ENCODE measurements at places on chromosomes 1 and 21. TPM values are rescaled to one million over a fixed set of nuclear protein-coding genes. Genes with fewer than 3 reads are reported as not detected.

DNA sequence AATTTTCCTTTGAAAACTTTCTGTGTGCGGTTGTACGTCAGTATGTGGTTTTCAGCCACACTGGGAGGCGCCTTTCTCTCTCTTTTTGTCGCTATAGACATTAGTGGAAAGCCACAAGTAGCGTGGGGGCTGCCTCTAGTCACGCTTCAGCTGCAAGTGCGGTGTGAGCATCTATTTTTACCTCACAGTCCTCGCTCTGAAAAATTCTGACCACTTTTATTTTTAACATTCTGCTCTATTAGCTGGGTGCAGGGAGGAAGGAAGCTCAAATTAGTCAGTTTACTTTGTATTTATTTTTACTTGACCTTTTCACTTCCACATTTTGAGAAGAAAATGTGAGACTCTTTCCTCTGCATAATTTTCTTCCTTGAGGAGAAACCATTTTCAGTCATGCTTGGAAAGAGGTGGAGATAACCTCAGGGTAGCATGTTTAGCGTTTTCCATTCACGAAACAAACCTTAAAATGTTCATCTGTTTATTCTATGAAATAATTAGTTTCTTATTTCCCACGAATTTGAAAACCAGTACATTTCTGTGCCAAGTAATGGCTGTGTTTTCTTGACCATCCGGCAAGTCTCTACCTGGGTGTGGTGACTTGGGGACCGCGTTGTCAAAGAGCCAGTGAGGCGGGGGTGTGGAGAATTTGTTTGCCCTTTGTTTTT is 35.6 kb downstream of the ADARB1 start:
- peak; percentile 50 for DNase-seq

DNA sequence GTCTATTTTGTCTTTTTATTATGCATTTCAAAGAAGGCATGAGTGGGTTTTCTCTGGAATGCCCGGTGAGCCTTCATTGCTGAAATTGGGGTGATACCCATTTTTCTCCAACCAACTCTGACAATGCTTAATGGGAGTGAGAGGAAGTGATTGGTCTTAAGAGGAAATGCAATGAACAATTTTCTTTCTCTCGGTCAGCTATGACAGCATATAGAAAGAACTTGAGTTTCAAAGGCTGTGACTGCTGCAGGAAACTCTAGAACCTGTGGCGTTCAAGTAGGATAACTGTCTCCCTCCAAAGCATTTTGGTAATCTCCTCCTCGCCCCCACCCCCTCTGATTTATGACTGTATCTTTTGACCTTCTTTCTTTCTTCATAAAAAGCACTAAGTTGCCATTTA is 155.9 kb downstream of the LYPLAL1 start:
- DNase-seq, result peak; percentile 30

- DNase-seq, result no peak
Measured at GRCh38 chr1:236273358-236273757, 8.4 kb downstream of the ERO1B start.

DNA sequence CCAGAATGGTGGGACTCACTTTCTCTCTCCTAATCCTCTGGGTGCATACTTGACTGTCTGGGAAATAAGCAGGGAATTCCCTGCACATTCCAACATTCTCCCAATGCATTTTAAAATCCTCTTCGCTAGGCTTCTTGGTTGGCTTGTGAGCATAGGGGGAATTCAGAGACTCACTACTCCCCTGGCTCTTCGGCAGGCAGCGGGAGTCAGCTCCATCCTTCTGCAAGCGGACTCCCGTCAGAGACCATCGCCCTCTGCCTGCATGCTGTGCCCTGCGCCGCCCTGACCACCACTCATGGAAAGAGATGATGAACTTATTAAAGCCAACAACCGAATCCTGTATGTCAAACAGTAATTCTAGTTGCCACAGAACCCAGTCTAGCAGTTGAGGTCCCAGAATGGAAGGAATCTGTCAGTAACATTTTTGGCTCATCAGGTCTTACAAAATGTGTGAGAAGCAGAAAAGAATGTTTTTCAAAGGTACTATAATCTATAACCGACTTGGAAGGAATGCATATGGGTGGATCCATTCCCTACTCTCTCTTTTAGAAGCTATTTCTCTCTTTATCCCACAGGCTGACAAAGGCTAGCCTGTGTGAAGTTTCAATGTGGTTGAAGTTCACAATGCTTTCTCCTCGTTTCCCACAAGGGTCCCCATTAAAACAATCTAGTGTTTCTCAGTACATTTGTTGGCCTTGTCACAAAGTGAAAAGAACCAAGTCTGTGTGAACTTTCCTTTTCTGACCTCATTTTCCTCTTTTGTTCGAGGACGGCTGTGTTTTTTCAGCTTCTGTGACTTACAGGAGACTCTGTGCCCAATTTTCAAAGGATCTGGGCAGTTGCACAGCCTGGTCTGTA is 119.1 kb upstream of the ADAR start:
- DNase-seq, result no peak

- no peak for DNase-seq
Measured at GRCh38 chr1:17599954-17600300, 60.4 kb downstream of the ARHGEF10L start.

DNA sequence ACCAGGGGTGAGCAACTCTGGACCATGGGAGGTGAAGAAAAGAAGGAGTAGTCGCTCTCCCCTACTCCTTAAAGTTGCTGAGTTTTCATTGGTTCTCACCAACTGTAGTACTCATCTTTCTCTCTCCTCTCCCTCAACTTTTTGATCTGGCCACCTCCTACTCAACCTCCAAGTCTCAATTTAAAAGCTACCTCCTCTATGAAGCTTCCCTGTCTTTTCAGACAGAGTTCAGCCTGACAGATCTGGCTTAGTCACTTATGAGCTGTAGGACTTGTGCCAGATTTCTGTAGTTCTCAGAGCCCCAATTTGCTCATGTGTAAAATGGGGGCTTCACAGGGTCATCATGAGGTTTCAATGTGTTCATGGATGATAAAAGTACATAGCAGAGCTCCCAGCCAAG is 34.5 kb upstream of the HTR1D start:
- DNase-seq, result no peak

DNA sequence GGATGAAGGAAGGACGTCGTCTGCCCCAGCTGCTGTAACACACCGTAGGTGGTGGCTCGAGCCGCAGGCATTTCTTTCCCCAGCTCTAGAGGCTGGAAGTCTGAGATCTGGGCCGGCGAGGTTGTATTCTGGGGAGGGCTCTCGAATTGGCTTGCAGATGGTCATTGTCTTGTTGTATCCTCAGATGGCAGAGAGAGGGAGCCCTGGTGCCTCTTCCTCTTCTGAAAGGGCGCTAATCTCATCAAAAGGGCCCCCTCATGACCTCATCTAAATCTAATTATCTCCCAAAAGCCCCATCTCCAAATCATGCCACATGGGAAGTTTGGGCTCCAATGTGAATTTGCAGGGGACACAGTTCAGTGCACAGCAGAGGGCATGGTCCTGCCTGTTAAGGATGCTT is 109.0 kb downstream of the SIK1 start:
- DNase-seq, result no peak

GRCh38 chr21:45334134-45334533 is 46.4 kb upstream of the POFUT2 start:
- no peak for DNase-seq

DNA sequence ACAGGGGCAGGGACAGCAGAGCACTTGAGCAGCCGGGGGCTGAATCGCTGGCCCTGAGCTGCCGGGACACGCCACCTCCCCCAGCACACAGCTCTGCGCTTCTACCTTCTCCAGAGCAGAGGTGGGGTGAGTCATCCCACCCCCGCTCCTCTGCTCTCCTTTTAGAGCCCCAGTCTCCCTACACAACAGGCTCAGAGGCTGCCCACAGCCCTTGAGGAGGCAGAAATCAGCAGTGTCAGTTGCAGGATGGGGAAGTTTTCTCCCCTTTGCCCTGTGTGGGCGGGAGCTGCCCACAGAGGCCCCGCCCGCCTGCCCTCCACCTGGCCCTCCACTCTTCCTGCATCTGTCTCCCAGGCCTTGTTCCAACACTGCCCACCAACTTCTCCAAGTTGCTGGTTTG is 94.6 kb downstream of the STUM start:
- DNase-seq, result no peak

DNA sequence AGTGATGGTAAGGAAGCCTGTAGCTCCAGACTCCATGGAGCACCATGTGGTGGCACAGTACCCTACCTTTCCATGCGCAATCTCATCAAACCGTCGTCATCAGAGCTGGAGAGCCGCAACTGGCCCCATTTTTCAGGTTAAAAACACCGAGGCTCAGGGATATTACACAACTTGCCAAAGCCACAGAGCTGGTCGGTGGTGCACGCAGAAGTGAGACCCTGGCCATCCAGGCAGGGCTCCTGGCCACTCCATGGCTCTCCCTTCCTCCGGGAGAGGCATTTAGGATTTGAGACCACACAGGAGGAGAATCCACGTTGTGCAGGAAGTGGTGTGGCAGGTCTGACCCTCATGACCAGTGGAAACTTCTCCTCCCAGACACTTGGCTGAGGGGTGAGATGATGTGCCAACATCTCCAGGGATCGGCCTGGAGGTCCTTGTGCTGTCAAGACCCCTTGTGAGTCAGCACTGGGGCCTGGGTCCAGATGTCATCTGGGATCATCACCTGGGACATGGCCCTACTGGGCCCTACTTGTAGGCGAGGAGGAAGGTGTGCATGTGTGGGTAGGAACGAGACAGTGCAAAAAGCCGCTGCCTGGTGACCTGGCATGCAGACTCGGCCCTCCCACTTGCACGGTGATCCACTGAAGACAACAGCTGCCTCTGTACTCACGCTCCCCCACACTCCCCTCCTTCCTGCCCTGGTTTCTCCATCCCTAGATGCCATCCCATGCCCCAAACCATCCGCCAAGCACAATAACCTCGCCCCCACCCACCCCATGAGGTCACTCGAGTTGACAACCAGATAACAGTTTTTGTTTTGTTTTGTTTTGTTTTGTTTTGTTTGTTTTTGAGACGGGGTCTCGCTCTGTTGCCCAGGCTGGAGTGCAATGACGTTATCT is 10.4 kb downstream of the TFF3 start:
- no peak for DNase-seq

DNA sequence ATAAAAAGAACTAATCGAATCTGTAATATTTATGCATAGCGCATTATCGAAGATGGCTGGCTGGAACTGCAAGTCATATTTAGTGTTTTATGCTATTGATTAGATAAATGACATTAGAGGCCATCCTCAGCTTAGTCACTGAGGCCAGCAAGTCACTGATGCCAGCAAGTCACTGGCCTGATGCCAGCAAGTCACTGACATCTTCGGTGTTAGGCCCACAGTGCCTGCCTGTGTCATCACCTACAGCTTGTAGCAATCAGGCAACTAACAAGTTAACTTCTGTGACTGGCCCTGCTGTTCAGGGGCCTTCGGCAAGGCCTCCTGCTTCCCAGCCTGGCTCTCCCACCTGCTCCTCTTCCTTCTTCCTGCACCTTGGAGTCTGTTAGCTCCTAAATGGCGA is 65.6 kb upstream of the SCCPDH start:
- DNase-seq, result no peak

DNA sequence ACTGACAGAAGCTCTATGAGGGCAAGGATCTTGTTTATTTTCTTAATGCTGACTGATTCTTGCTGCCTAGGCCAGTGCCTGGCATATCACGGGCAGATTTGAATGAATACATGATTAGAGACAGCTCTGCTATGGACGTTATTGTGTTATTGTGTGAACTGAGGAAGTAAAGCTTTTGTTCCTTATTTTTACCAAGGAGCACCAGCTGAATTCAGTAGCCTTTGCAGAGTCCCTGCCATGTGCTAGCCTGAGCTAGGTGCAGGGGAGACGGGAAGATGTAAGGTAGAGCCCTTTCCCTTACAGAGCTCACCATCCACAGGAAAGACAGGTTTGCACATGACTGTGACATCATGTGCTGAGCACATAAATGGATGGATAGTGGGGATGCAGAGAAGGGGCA is 36.0 kb upstream of the SCMH1 start:
- DNase-seq, result no peak

- DNase-seq, result no peak
Measured at GRCh38 chr1:228983231-228983660, 248.0 kb downstream of the RHOU start.

DNA sequence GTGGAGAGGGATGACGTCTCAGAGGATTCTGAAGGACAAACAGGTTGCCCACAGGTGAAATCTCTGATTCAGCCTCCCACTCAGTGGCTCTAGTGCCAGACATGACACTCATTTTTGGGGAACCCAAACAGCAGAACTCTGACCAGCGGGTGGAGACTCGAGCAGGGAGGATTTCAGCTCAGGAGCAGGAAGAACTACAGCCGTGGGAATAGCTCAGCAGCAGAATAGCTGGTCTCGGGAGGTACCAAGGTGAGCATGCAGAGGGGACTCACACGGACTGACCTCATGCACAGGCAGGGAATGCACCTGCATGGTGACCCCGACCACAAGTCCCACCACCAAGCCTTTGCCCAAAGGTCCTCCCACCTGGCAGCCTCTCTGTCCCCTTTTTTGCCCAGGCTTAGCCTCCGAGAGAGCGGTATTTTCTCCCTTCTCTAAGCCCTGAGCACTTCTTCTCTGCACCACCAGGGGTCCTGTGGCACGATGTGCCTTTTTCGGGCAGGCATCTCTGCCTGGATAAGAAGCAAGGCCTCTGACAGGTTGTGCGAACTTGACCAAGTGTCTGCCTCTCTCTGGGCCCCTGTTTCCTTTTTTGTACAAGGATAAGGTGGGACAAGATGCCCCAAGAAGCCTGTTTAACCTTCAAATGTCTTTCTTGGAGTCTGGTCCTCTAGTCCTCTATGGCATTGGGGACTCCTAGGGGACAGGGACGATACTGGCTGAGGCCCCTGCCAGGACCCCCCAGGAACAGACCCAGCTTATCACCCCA is 8.8 kb upstream of the FGR start:
- no peak for DNase-seq

GRCh38 chr1:2046174-2046917 is 3.9 kb upstream of the PRKCZ start:
- peak; percentile 70 for DNase-seq

- DNase-seq, result peak; percentile 47
Measured at GRCh38 chr1:1068517-1069055, 5.5 kb downstream of the RNF223 start.

Gene TEDDM1
- not detected for total RNA-seq

Gene MROH7
- total RNA-seq, result 5.4 TPM

Gene CR1L
- 0.44 TPM for total RNA-seq
